GM13977 (cell line): ENCODE measurements at places on chromosomes 13 and 19.

- no peak for DNase-seq
Measured at GRCh38 chr13:42792154-42792553, 10.8 kb downstream of the FAM216B start.

GRCh38 chr13:98509271-98510155 is 67.4 kb downstream of the STK24 start:
- no peak for DNase-seq

- DNase-seq, result no peak
Measured at GRCh38 chr19:4357921-4358326, 14.6 kb downstream of the MPND start.

DNA sequence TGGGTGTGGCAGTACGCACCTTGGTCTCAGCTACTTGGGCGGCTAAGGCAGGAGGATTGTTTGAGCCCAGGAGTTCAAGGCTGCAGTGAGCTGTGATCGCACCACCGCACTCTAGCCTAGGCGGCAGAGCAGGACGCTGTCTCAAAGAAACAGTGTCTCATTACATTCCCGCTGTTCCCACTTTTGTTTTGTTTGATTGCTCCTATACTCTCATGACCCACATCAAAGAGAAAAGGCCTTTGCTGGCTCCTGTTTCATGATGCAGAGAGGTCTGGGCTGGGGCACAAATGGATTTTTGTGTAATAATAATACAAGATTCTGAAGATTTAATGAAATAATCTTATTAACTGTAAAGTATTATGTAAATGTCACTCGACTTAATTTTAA is 85.7 kb downstream of the LACC1 start:
- no peak for DNase-seq
